ENCODE measurements at places on chromosomes 11 and 22.

- DNase-seq: no peak
Measured at GRCh38 chr11:102121329-102121728, 11.1 kb downstream of the YAP1 start.

DNA sequence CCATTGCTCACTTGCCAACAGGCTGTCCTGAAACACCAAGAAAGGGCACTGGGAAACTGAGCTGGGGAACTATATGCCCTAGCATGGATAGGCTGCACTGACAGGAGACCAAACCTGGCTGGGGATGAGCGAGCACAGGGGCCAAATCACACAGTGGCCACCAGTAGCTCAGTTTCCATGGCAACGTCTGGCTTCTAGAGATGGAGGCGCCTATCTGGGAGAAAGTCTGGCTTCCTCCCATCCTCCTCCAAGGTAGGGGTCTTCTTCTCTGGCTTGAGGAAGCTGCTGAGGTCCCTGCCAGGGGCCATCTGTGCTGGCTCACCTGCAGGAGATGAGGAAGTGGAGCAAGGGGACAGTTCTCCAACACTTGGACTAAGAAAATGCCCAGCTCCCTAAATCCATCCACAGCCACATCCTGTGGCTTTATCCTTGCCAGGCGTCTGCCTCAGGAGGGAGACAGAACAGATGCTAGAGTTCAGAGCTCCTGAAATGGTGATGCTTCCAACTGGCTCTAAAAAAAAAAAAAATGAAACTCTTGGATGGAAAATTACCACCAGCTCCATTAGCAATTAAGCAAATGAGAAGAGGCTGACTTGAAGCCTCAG is 48.3 kb downstream of the SYT13 start:
- DNase-seq: no peak

GRCh38 chr22:17913801-17914347 is 110.5 kb downstream of the MICAL3 start:
- DNase-seq: no peak

DNA sequence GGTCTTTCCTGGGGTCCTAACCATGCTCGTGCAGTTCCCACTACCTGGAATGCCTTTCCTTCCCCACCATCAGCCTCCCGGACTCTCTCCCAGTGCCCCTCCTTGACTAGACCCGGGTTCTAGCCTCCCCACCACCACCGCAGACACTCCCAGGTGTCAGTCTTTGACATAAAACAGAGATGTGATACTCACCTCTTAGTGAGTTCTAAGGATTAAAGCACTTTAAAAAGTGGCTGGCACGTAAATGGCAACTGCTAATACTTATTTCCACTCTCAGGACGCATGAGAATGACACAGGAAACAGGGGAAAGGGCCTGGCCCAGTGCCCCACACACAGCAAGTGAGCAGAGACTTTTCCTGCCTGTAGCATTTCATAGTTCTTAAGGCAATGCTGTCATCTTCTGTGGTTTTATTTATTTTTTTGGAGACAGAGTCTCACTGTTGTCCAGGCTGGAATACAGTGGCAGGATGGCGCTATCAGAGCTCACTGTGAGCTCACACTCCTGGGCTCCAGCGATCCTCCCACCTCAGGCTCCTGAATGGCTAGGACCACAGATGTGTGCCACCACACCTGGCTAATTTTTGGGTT is 1.9 kb upstream of the SLC25A45 start:
- DNase-seq: no peak

GRCh38 chr11:83918476-83918875 is 632.3 kb upstream of the CCDC90B start:
- no peak for DNase-seq
